ENCODE measurements at places on chromosomes 13 and 19.

- DNase-seq = no peak
These were observed 25.8 kb downstream of the COL4A1 start for GRCh38 chr13:110280985-110281688.

GRCh38 chr19:3046698-3047495, 15.4 kb downstream of the TLE5 start:
- no peak for DNase-seq

GRCh38 chr19:1864480-1865171, 1.2 kb upstream of the KLF16 start:
- DNase-seq = no peak

DNA sequence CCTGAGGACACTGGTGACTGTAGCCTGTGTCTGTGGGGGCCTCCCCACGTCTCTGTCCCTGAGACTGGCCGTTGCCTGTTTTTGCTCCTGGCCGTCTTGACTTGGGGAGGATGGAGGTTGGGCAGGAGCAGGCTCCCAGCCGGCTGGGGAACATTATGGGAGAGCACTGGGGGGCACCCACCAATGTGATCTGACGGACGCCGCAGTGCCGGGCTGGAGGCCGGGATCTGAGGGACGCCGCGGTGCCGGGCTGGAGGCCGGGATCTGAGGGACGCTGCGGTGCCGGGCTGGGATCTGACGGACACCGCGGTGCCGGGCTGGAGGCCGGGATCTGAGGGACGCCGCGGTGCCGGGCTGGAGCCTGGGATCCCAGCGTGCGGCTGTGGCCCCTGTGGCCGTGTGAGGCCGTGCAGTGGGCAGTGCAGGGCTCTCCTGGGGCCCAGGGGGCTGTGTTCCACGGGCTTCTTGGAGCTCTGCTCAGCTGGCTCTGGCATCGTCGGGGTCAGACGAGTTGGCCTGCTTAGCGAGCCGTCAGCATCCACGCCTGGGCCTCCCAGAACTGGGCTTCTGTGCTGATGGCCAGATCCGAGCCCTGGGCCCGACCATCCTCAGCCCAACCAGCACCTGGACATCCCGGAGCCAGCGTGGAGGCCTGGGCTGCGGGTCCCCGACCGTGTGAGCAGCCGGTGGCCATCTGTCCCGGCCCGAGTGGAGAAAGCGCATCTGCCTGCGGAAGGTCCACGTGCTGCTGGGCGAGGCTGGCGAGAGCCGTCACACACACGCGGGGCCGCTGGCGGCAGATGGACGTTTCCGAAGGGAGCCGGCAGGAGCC, 45.8 kb downstream of the GAS6 start:
- DNase-seq = no peak

GRCh38 chr19:45305421-45305820, 17.3 kb downstream of the CKM start:
- DNase-seq = no peak

- no peak for DNase-seq
These were observed 153.8 kb upstream of the SOX1 start for GRCh38 chr13:111912991-111913760.

DNA sequence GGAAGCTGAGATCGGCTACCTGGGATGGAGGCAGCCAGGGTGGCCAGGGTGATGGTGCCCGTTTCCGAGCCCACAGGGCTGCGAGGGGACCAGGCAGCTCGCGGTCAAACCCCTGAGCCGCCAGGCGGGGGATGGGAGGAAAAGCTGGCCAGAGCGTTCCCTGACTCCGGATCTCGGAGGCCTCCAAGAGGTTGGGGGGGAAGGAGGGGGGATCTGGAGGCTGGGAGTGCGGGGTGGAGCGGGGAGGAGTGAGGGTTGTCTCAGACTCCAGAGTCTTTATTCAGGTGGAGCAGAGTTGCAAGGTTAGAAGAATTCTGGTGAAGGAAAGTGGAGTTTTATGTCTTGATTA, 1.1 kb downstream of the CACNG7 start:
- no peak for DNase-seq

- DNase-seq = no peak
These were observed 50.3 kb upstream of the ANKRD10 start for GRCh38 chr13:110965038-110965754.

DNA sequence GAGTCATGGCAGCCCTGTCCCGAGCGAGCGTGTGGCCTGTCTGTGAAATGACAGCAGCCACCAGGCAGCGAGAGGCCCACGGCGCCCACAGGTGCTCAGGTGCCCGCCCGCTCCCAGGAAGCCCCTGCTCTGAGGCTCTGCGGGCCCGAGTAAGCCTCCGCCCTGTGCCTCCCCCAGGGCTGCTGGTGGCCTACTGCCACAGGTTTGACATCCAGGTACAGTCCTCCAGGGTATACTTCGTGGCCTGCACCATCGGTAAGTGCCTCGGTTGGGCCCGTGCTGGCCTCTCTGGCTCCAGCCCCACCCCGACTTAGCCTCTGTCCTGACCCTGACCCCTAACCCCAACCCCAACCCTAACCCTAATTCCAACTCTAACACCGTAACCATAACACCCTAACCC, 15.0 kb upstream of the TMPRSS9 start:
- DNase-seq = no peak

DNA sequence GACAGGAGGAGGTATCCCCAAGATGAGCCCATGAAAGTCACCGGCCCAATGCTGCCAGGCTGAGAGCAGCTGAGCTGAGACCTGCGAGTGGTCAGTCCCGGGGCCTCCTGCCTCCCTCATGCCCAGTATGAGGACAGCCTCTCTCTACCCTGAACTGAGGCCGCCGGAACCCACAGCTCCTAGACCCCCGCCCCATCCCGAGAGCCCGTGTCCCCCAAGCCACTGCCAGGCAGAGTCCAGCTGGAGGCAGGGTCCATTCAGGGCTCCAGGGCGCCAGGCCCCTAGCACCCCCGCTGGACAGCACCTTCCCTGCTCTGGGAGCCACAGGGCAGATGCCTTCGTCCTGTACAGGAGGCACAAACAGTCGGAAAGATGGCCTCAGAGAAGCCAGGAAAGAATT, 38.7 kb downstream of the MLLT1 start:
- no peak for DNase-seq

- DNase-seq = no peak
These were observed 67.9 kb upstream of the FRY start for GRCh38 chr13:31963631-31964030.

- DNase-seq = no peak
These were observed 66.9 kb downstream of the MIPEP start for GRCh38 chr13:23822252-23822824.

DNA sequence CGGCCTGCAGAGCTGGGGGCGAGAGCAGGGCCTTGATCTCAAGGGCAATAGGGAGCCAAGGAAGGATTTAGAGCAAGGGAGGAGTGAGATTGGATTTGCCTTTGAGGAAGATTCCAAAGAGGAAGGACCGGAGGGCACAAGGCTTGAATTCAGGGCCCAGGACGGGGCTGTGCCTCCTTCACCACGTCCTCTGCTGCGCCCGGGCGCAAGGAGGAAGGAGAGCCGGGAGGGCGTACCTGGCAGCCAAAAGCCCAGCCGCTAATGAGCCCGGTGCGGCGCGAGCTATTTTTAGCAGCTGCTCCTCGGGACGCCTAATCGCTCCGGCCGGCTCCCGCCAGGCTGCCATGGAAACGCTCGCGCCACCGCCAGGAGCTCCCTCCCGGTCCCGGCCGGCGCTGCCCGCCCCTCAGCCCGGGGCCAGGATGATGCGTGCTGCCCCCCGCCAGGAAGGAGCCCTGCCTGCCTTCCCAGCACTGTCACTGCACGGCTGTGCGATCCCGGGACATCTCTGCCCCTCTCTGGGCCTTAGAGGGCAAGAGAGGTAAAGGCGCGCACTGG, 31.3 kb downstream of the TINCR start:
- no peak for DNase-seq

- DNase-seq = no peak
These were observed 626 bp upstream of the BCL3 start for GRCh38 chr19:44747739-44748425.

- no peak for DNase-seq
These were observed 138.5 kb upstream of the DACH1 start for GRCh38 chr13:72005455-72005854.

- DNase-seq = no peak
These were observed 350.7 kb downstream of the LMO7 start for GRCh38 chr13:75986818-75987217.

- DNase-seq = no peak
These were observed 173.9 kb downstream of the ZIC5 start for GRCh38 chr13:99797691-99798090.

- DNase-seq = peak; percentile 50
These were observed 25.9 kb downstream of the RCN3 start for GRCh38 chr19:49553451-49554271.

DNA sequence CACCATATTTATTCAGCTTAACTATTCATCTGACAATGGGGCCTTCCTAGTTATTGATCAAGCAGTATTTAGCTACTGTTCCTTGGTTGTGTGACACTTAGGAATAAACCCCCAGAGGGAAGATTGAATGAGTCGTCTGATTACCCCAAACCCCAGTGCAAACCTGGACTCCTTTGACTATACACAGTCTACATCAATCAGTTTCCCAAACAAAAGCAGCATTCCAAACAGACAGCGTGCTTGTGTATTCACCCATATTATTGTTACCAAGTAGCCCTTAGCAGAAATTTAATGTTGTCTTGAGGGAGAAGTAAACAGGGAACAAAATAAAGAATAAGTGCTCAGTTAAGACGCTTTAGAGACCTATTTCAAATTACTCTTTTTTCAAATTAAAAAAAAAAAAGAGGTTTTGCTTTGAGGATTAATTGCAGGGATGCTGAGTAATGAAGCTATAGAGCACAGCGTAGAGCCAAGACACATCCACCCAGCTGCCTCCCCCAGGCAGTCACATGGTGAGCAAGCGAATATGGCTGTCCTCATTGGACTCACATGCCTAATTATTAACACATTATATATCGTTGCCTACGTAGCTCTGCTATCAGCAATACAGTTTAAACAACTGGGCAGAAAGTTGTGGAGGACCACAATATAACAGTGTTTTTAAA, 14.7 kb upstream of the B3GLCT start:
- no peak for DNase-seq

DNA sequence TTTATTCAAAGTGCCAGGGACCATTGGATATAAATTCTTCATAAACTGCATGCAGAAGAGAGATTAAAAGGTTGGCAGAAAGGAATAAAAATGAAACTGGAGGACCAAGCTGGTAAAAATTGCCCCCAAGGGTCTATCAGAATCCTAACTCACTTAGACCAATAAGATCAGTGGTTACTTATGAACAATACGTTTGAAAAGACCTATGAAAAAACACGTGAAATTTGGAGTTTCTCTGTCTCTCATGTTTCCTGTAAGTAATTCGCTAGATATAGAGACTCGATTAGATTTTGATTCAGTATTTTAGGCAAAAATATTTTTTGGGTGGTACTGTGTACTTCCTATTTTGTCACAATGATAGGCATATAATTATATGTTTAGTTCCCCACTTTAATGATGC, 22.9 kb downstream of the GARRE1 start:
- no peak for DNase-seq

DNA sequence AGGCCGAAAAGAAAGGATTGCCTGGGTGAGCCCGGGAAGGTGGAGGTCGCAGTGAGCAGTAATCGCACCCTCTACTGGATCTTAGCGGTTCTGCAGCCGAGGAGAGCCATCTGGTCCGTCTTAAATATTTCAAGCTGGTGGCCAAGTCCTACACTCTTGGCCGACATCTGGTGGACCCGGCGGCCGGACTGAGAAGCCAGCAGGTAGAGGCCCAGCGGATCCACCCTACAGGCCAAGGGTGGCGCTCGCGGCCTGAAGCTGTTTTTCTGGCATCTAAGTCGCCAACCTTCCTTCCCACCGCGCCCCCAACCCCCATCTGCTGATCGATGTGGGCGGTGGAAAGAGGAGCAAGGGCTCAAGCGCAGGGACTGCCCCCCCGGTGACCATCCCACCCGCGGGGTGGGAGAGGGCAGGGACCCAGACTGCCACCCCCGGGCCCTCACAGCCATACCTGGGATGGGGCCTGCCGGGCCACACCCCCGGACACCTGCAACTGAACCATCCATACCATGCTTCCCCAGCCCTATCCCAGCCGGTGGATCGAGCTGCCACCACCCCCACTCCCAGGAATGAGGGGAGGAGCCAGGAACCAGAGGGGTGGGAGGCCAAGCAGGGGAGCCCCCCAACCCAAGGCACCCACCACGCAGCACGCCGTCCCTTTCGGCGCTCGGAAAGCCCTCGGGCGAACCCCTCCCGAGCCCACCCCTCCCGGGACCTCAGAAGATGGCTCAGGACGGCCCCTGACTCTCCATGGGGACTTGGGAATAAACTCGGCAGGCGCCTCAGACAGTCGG, 46.3 kb upstream of the ZNF730 start:
- DNase-seq = no peak

DNA sequence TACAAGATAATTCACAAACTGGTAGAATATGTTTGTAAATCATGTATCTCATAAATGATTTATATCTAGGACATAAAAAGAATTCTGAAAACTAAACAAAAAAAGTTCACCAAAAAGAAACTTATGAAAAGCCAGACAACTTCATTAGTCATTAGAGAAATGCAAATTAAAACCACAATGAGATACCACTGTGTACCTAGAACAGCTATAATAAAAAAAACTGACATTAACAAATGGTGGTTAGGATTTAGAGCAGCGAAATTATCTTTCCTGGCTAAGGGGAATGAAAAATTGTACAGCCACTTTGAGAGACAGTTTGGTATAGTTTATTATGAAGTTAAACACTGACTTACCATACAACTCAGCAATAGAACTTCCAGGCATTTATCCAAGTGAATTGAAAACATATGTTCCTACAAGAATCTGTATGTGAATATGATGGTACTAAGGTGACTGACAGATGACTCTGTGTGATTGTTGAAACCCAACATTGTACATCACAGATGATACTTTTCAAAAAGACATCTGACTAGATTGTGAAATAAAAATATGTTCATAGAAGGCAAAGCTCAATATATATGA, 41.8 kb downstream of the UGGT2 start:
- no peak for DNase-seq

DNA sequence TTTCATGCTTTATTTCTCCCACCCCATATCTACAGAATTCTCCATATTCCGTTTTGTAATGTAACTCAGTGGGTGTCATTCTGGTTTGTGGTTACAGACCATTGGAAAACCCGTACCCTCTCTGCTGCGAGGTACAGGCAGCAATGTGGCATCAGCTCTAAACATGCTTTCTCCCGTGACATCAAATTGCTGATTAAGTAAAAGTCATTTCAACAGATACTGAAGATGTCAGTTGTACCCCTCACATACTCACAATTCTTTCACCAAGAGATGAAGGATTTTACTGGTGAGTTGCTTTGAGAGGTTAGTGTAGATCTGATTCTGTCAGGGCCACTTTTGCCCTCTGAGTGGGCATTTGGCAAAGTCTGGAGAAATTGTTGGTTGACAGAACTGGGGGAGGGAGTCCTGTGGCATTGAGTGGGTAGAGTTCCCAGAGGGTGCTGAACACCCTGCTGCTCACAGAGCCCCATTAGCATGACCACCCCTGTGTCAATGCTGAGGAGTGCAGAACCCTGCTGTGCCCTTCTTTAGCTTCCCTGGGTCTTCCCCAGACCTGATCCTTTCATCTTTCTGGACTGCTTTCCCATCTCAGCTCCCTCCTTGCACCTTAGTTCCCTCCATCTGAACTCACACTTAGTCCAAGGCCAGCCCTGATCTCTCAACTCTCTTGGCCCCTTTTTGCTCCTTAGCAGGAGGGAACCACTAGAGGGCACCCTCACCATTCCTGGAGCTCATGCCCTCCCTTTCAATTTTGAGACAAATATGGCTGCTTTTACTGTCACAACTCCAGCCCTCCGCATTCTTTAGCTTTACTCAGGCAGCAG, 39.9 kb upstream of the CEACAM8 start:
- no peak for DNase-seq
